ENCODE measurements at places on chromosomes 7 and 10.
A peak's percentile ranks its signal among the peaks of the same experiment; 100 is the strongest.

GRCh38 chr10:17122726-17123661 is 6.6 kb downstream of the CUBN start:
- peak; percentile 52 for DNase-seq

DNA sequence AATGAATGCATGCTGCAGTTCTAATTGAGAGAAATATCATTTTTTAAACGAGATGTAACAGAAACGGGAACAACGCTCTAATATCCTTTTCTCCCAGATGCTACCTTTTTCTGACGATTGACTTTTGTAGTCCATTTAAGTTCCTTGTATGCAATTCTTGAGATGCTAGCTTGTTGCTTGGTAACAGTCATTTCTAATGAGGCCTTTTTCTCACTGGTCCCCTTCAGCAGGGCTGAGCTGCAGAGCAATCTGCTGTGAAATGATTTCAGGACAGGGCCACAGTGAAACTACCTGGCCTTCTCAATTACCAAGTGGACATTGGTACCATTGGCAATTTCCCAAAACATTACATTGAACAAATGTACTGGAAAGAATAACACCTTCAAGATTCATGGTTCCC is 26.2 kb upstream of the FOXK1 start:
- no peak for DNase-seq

DNA sequence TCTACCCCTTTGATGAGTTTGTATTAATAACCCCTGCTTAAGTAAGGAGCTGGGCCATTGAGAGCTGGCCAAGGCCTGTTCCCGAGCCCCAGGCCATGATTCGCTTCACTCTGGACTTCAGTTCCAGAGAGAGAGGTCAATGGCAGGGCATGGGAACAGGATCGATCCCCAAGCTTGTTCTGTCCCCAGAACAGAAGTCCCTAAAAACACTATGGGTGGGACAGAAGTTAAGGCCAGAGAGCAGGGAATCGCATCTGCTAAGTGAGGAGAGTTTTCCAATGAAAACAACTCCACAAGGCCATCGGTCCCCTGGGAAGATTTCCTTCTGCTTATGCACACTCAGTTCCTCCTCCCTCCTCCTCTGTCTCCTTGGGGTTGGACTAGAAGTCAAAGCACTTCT is 159.6 kb downstream of the LSM5 start:
- no peak for DNase-seq

DNA sequence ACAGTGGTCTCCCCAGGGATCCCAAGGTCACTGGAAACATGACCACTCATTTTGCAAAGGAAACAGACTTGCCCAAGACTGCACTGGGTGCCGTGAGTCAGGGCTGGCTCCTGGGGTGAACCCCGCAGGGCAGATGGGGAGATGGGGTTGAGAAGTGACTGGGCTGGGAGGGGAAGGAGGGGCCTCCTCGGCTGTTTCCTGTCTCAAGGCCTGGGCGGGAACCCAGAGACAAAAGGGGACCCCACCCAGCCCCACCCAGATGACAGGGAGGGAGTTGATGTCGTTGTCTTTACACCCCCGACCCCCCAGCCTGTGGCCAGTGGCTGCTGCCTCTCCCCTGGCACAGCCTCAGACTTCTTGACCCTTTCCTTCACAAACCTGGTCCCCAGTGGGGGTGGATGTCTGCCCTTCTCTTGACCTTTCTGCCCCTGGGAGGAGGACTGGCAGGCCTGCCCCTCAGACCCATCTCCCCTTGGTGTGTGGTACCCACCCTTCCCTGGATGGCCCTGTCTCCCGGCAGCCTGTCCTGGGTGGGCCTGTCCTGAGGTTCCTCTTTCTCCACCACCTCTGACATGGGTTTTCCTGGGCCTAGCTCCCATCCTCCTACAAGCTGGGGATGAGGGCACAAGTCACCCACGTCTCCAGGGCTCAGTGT is 1.4 kb downstream of the MYO1G start:
- DNase-seq: no peak

- peak; percentile 96 for DNase-seq
Observed at GRCh38 chr7:471866-472639, 47.6 kb downstream of the PDGFA start.

DNA sequence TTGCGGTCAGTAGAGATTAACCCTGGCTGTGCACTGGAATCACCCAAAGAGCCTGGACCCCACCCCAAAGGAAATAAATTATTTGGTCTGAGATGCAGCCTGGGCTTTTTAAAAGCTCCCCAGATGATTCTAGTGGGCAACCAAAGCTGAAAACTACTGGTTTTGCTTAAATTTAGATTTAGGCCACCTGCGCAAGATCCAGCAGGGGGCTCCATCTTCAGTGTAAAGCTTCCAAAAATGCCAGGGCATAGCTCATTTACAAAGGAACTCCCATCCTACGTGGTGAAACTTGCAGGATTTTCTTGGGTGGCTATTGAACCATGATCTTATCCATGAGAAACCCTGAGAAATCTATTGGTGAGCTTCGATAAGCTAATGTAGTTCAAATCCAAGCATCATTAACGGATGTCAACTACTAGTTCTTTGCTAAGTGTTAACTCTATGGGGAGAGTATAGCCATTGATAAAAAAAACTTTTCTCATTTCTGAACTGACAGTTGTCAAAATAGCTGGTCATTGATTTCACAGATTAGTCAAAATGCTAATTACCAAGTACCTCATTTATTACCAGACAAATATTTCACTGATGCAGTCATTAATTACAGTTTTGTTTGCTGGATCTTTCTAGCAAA is 315.3 kb downstream of the LHFPL3 start:
- DNase-seq: peak; percentile 37

DNA sequence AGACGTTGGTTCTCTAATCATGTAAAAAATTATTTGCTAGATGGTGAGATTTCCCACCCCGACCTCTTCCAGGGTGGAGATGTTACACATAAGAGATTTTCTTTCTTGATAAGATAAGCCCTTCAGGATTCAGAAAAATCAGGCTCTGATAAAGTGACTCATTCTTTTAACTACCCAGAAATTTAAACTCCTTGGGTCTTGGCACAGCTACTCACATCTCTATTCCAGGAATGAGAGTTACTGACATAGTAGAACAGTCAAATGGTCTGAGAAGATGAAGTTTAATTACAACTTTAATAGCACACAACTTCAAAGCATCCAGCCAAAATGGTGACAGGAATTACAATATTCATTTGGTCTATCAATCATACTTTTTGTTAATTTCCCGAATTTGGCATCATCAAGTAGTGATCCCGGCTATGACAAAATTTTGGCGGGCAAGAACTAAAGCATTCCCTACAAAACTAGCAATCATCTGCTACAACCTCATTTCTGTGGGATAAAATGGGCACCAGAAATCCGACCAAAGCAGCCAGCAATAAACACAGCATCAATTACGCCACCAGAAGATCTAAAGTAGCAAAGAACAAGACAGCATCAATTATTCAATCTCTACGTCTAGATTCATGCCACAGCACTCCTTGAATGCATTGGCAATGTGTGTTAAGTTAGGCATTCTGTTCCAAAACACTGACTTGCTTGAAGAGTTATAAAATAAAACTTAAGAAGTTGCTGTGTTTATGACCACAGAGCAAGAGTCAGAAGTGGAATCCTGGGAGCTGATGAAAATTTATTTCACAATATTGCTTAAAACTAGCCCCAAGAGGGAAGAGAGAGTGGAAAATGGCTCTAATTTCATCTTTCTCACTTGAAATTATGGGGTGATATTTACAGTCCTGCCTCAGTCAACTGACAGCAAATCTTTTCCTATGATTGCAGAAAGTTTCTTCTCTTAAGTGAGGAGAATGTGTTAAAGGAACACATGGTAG is 565.7 kb upstream of the ANKRD30A start:
- no peak for DNase-seq

DNA sequence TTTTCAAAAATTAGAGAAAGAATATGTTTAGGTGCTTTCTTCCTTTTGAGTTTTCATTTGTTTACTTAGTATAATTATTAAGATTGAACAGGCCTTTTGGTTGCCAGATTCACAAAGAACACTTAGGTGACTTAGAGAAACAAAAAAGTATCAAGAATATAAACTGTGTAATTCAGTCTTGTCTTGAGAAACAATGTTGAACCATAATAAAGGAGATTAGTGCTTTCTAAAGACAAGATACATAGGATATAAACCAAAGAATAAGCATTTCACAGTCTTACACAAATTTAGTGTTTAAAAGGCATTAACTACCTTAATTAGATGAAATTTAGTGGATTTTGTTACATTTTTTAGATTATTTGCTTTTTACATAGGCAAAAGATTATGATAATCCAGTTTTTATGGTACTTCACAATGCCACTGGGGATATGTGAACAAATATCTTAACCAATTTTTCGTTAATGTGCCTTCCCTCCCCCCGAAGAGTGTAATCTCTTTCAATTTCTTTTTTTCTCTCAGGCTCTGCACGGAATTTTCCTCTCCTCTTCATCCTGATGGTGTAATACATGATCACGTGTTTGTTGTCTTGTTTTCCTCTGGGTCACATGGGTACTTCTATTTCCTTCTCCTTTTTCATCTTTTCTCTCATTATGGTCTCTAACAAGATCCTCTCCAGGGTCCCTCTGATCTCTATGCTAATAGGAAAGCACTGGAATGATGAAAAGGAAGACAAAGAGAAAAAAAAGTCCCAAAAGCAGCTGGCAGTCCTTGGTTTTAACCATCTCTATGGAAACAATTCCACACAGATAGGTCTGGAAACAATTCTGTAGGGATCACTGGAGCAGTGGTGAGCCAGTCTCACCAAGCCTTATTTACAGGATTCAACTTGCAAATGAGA is 3.7 kb upstream of the HNRNPH3 start:
- peak; percentile 77 for DNase-seq

GRCh38 chr7:4835398-4836205 is 26.2 kb downstream of the PAPOLB start:
- no peak for DNase-seq

DNA sequence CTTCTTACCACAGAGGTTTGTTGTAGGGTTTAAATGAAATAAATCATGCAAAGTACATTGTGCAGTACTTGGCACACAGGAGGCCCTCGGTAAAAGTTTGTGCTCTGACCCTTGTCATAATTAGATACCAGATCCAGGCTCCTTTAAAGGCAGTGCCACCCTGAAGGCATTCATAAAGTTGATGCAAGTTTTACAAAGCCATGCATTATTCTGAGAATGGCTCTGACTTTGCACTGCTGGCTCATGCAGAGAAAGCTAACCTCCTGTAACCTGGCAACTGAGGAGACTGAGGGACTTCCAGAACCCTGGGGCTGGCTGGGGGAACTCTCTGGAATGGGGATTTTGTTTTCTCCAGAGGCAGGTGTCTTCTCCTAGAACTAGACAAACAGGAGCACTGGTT is 570.9 kb downstream of the CCSER2 start:
- DNase-seq: no peak

GRCh38 chr7:41268878-41269277 is 434.0 kb downstream of the INHBA start:
- DNase-seq: no peak

DNA sequence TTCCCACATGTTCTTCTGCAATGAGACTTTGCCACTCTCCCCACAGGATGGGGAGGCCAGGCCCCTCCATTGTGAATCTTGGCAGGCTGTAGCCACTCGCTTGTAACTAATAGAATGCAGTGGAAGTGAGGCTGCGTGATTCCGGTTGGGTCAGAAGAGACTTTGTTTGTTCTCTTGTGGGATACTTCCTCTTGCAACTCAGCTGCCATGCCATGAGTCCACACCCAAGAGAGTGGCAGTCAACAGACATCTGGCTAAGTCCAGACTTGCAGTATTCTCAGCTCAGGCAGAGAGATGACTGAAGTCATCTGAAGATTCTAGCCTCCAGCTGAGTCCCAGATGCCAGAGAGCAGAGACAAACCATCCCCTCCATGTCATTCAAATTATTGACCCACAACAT is 153.4 kb upstream of the GDF10 start:
- DNase-seq: no peak

DNA sequence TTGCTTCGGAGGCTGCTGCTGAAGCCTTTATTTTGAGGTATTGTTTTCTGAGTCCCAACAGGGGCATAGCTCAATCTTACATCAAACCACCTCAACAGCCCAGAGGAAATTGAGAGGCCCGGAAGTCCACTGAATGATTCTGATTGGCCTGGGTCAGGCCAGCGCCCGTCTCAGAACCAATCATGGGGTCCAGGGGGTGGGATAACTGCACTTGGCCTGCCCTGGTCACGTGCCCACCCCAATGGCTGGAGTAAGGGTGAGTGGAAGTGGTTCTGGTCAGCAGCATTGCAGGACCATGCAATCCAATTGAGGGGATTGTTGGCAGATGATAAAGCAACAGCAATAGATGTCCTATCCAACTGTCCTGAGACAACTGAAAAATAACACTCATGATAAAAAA is 190.6 kb downstream of the HERPUD2 start:
- no peak for DNase-seq

DNA sequence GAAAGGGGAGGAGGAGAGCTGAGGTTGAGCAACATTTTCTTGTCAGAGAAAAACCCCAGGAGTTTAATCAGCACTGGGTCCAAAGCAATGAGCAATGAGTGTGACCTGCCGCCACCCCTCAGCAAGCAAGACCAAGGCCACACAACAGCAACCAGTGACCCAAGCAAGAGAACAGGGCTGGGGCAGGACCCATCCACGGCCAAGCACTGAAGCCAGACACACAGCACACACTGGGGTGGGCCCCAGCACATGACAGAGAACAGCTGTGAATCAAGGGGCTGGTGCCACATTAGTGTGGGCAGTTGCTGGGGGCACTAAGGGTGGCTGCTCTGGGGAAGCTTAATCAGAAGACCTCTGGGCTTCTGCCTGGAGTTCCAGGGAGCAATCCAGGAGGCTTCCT is 16.2 kb downstream of the TMEM72 start:
- peak; percentile 50 for DNase-seq

DNA sequence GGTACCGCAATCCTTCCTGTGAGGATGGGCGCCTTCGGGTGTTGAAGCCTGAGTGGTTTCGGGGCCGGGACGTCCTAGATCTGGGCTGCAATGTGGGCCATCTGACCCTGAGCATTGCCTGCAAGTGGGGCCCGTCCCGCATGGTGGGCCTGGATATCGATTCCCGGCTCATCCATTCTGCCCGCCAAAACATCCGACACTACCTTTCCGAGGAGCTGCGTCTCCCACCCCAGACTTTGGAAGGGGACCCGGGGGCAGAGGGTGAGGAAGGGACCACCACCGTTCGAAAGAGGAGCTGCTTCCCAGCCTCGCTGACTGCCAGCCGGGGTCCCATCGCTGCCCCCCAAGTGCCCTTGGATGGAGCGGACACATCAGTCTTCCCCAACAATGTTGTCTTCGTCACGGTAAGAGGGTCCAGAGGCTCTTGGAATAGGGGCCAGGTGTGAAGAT is 1.7 kb downstream of the MEPCE start:
- no peak for DNase-seq

DNA sequence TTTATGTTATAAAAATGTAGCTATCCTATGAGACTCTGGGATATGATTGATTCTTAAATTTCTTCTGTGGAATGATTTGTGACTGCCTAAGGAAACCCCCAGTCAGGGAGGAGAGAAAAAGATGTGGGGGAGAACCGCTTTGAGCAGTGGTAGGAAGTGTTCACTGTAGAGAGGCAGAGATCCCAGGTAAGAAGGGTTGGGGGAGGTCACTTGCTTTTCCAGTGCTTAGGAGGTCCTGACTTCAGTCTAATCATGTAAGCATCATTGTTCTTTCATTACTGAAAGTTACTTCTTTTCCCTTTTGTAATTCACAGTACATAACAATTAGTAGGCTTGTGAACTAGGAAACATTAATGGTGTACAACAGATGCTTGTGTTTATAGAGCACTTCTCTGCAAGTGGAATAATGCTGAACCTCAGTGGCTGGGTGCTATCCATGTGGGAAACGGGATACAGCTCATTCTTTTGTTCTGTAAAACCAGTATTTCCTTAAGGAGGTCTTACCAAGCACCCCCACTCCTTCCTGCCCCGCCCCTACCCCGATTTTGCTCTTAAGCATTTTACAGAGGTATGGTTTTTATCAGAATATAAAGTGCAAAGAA is 165.4 kb downstream of the ST7 start:
- DNase-seq: no peak

Measured in fibroblast of the aortic adventitia (primary cell).